ENCODE measurements at places on chromosomes 2 and 18. TPM values are rescaled to one million over a fixed set of nuclear protein-coding genes. Genes with fewer than 3 reads are reported as not detected.

Gene GREB1L
- total RNA-seq = 2.0 TPM

- DNase-seq = peak; percentile 48
Observed at GRCh38 chr2:101466426-101466825, 8.5 kb downstream of the RFX8 start.

- DNase-seq = peak; percentile 79
Observed at GRCh38 chr2:189350540-189351209, 90.6 kb upstream of the WDR75 start.

- peak; percentile 19 for DNase-seq
Observed at GRCh38 chr2:148338541-148338940, 306.0 kb upstream of the EPC2 start.

Gene GPR45
- not detected for total RNA-seq

- no peak for DNase-seq
Observed at GRCh38 chr2:48529676-48530032, 300 bp upstream of the STON1 start.

Gene UGT1A9
- total RNA-seq = not detected

Gene GBX2
- 2.0 TPM for total RNA-seq

- no peak for DNase-seq
Observed at GRCh38 chr2:129797489-129798300, 181.8 kb upstream of the RAB6C start.

- peak; percentile 26 for DNase-seq
Observed at GRCh38 chr2:205563646-205564045, 118.7 kb upstream of the NRP2 start.

GRCh38 chr18:8807488-8807805 lies 102.1 kb downstream of the MTCL1 start:
- no peak for DNase-seq

Gene RAB17
- 12.6 TPM for total RNA-seq

DNA sequence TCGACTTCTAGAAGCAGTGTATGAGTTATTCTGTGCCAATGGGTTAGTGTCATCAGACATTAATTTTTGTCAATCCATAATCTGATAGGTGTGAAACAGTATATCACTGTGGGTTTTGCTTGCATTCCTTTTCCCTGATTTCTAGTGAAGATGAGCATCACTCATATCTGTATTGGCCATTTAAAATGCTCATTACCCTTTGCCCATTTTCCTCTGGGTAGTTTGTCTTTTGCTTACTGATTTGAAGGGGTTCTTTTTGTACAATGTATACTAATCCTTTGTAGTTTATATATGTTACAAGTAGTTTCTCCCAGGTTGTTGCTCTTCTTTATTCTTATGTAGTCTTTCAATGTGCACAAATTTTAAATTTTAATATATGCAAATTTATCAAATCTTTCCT lies 152.2 kb downstream of the TPGS2 start:
- DNase-seq = no peak

GRCh38 chr18:75502286-75502685 lies 74.8 kb upstream of the SMIM21 start:
- DNase-seq = no peak

DNA sequence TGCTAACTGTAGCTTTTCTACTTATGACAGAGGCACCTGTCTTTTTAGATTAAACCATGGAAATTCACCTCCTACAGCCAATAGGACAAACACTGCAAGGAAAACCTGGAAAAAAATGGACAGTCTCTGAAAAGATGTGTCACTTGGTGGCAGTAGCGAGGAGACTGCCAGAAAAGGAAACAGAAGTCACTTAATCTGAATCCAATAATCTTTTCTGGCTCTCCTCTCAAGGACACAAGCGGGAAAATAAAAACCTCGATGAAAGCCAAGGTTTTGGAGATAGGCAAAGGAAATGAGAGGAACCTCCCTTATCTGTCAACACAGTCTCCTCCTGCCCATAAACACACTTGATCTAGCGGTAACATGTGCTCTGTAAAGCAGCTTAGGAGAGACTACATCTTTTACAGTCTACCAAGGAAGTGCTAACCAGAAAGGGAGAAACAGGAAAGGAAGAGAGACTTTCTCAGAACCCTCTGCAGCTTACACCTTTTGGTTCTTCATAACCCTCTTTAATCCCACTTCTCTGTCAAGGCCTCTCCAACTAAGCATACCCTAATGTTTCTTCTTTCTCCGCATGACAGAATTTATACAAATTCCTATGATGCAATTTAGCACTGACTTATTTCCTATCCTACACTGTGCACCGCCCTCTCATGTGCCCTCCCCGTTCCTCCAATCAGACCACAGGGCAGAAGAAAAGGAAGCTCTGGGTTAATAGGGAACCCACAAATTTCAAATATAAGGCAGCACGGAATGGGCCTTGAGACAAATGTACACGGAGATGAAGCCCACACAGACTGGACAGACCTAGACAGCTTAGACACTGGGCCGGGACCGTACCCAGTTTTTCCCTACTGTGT lies 52.8 kb downstream of the CLASP1 start:
- peak; percentile 52 for DNase-seq

DNA sequence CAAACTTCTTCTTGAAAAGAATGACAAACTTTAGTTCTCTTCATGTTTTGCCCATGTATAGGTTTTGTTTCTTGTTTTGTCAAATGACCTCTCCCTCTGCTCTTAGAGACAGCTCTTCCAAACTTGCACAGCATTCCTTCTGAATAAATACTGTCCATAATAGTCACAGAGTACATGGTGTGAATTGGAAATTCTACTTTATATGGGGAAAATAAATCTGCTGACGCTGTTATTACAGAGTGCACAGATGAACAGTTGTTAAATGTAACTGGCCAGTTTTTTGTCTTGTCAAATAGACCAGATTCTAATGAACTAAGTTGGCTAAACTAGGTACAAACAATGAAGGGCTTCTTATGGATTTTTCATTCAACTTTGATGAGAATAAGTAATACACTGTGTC lies 115.8 kb upstream of the DTNA start:
- no peak for DNase-seq

- no peak for DNase-seq
Observed at GRCh38 chr18:5841518-5841917, 53.8 kb downstream of the TMEM200C start.

DNA sequence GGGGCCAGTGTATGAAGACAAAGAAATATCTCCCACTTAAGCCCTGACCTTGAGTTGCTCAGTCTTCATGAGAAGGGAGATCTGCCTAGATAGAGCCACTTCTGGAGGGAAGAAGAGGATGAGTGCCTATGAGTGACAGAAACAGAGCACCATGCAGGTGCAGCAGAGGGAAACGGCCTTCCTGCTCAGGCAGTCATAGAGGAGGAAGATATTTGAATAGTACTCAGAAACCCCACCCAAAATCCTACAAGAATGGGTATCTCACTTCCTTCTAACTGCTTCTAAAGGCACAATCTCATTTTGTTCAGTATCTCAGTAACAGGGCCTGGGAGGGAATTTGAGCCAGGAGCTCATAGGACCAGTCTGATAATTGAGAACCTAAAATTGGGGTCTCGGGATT lies 339.3 kb downstream of the ALK start:
- no peak for DNase-seq

Gene PAX3
- total RNA-seq = not detected

Gene DAW1
- total RNA-seq = 0.20 TPM

GRCh38 chr18:74942319-74942910 lies 266.5 kb downstream of the PTGR3 start:
- DNase-seq = peak; percentile 70

- peak; percentile 41 for DNase-seq
Observed at GRCh38 chr18:63844254-63844653, 43.3 kb upstream of the SERPINB2 start.

DNA sequence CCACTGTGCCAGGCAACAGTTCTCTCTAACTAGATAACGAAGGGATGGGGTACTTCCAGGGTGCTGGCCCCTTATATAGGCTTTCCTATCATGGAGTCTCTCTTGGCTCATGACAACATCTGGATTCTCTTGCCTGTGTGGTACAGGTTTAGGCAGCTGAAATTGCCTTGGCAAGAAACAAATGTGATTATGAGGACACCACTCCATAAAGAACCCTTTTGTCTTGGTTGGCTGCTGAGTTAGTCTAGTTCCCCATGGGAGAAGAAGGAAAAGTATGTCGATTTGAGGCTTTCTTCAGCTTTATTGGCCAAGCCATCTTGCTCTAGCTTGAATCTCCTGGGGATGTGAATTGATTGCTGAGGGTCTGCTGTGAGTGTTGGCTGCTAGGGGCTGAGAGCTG lies 76.3 kb upstream of the ZCCHC2 start:
- DNase-seq = no peak

Gene ONECUT2
- under 0.01 TPM for total RNA-seq

DNA sequence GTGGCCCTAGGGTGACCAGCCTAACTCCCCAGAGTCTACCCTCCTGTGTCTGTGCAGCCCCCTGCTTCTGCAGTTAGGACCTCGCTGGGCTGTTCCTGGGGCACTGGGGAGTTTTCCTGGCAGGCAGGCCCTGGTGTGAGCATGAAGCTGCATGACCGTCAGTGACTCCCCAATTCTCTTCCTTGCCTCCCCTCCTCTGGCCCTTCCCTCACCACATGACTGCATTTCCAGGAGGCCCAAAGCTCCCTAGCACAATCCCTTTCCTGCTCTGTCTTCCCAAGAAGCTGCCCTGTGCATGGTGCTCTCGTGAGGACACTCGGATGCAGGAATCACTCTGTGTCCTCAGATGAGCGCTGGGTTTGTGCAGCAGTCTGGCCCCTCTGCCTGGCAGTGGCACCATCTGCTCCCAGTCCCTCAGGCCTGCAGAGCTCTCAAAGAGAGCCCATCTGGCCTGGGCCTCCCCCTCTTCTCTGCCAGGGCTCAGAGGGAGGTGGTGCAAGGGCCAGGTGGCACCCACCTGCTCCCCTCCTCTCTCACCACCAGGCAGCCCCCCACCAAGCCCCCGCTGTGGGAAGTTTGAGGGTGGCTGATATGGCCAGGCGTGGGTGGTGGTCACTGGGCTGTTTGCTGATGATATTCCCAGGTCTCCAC lies 125.6 kb upstream of the HS6ST1 start:
- no peak for DNase-seq

Gene LRP2
- not detected for total RNA-seq

DNA sequence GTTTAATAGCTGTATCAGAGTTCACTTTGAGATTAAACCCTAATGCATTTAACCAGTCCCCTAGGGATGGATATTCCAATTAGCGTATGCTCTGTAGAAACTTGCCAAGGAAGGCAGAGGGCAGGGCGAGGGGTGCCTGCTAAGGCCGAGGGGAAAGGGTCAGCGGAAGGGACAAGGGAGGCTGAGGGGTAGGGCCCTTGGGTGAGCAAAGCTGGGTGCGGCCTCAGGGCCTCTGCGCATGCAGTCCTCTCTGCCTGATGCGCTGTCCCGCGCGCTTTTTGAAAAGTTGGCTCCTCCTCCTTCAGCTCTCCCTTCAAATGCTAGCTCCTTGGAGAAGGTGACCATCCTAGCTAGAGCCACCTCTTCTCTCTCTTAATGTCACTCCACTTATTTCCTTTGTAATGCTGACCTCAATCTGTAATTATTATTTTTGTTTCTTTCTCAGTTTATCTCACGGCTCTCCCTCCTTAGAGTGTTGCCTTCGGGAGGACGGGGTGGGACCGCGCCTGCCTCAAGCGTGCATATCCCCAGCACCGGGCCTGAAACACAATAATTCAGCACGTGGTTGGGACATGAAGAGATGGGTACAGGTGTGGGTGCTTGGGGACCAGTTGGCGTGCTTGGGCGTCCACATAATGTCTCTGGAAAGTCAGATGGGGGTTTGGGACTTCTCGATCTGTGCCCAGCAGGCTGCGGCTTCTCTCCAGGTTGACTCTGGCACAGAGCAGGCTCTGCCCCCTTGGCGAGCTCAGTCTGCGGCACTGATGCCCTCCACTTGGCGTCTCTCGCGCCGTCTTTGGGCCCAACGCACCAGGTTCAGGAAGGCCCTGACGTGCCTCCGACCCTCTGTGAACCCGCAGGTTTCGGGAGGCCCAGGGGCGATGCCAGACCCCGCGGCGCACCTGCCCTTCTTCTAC lies 10.0 kb downstream of the ZAP70 start:
- DNase-seq = no peak

DNA sequence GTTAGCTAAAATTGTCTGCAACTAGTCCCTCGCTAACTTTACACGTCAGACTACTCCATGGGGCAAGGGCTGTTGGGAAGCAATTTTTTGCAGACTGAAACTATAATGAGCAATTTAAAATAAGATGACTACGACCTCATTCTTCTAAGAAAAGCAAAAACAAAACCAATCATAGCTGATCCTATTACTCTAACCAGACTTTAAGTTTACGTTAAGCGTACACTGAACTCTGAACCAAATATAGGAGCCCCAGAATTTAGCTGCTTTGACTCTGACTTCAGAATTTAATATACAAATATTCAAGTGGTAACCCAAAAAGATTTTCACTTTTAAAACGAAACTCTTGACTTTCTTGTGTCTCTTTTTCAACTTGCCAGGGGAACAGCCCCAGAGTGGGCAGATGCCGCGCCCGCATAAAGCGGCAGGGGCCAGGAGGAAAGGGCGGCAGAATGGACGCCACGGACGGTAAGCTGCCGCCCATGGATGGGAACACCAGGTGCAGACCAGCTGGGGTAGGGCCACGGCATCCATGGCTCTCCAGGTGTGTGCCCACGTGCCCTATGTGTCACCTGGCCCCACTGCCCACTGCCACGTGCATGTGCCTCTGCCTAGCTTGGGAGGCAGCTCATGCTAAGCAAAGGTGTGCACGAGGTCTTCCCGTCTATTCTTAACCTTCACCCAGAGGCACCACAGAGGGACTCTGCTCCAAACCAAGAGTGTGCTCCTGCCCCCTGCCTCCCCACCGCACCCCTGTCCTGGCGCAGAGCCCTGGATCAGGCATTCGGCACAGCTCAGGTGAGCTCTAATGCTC lies 217.6 kb downstream of the HDAC4 start:
- no peak for DNase-seq

- DNase-seq = no peak
Observed at GRCh38 chr2:220441404-220441803, 814.0 kb downstream of the SLC4A3 start.

Gene TBR1
- under 0.01 TPM for total RNA-seq

DNA sequence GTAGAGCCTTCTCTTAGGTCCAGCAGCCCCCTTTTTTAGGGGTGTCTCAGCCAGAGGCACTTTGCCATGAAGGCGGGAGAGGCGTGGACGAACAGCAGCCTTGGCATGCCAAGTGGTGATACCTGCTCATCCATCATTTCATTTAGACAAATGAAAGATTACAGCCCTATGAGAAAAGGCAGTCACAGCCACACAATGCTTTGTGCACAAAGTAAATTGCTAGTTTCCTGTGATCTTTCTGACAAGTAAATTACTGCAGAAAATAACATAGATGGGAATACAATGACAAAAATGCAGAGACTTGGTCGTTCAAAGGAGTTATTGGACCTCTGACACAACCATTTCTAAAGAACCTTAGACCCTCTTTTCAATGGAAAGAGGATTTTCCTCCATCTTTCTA lies 94.9 kb downstream of the RND3 start:
- DNase-seq = no peak

GRCh38 chr2:10884574-10884975 lies 27.2 kb upstream of the KCNF1 start:
- no peak for DNase-seq

Gene ALLC
- not detected for total RNA-seq

DNA sequence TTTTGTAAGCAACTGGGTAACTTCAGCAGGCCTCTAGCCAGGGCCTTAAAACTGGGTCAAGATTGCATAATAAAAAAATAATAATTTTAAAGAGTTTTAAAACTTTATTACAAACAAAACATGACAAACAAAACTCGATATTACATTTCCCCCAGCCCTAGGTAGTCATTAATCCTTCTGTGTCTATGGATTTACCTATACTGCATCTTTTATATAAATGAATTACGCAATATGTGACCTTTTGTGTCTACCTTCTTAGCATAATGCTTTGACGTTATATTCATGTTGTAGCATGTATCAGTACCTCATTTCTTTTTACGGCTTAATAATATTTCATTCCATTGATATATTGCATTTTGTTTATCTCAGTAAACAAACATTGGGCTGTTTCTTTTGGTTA lies 113.5 kb downstream of the CCDC178 start:
- DNase-seq = no peak

GRCh38 chr2:223477318-223477717 lies 124.8 kb downstream of the SCG2 start:
- DNase-seq = no peak
